NAMALWA (cell line): ENCODE measurements at places on chromosomes 7 and 10.
A peak's percentile ranks its signal among the peaks of the same experiment; 100 is the strongest.

GRCh38 chr7:106313966-106314365 lies 29.2 kb upstream of the NAMPT start:
- peak; percentile 29 for DNase-seq

DNA sequence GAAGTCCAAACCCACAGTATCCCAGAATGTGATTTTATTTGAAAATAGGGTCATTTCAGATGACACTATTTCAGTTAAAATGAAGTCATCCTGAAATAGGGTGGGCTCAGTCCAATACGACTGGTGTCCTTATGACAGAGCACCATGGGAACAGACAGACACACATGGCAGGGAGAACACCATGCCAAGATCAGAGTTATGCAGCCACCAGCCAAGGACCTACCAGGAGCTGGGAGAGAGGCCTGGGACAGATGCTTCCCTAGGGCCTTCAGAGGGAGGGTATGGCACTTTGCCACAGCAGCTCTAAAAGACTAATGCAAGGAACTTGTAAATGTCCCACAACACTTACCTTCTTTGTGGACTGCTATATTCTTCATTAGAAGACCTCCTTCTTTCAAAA lies 226.5 kb downstream of the NEBL start:
- no peak for DNase-seq

- no peak for DNase-seq
Observed at GRCh38 chr10:76905251-76905650, 732.4 kb downstream of the KCNMA1 start.

DNA sequence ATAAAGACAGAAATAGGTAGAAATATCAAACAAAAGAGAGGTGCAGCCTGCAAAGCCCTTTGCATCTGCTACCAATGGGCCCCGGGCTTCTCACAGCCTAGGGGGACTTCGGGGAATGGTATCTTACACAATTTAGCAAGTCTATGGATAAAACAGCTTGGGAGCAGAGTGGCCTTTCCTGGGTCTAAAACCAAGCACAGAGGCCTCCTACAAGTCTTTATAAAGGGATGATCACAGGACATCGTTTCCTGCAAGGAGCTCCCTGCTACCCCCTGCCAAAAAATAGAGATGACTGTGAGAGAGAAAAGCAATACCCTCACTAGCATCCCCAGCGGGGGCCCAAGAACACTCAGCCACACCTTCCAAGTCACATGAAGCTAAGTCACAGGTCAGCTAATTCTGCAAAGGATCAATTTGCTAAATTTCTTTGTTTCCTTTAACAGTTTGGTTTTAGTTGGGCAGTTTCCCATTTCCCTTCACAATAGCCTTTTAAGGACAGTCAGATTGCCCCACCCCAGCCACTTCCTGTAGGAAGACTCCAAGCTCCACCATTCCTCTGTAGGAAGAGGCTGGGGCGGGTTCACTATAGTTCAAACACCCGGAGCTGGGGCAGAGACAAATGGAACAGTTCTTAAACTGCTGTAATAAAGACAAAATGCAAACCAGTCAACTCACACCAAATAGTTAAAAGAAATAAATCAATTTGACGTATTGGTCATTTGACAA lies 105.5 kb downstream of the SLIT1 start:
- no peak for DNase-seq

- no peak for DNase-seq
Observed at GRCh38 chr10:89465196-89465595, 50.8 kb downstream of the IFIT5 start.

DNA sequence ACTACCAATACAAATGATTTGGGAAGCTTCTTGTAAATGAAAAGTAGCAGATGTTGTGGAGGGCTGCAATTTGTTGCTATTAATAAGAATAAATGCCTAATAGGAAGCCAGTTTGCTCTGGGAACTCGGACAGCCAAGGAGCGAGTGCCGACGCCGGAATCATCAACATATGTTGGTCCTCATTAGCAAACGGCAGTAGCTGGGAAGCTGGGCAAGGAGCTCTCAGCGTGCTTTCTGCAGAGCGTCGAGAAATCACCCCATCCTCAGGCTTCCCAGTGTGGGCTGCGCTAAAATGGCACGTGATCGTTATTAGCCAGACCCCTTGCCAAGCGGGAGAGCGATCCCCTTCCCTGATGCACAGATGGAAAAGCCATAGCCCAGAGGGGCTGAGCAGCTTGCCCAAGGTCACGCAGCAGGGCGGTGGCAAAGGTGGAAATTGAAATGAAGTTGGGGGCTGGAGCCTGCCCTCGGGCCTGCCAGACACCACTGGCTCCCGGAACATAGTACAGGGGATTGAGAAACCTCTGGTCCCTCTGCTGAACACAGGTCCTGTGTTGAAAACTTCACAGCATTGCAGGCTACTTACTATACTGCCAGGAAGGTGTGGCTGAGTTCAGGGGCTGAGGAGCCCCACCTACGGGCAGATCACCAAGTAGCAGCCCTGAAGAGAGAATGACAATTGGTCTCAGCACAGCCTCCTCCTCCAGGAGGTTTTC lies 326.9 kb downstream of the PLXNA4 start:
- peak; percentile 17 for DNase-seq

DNA sequence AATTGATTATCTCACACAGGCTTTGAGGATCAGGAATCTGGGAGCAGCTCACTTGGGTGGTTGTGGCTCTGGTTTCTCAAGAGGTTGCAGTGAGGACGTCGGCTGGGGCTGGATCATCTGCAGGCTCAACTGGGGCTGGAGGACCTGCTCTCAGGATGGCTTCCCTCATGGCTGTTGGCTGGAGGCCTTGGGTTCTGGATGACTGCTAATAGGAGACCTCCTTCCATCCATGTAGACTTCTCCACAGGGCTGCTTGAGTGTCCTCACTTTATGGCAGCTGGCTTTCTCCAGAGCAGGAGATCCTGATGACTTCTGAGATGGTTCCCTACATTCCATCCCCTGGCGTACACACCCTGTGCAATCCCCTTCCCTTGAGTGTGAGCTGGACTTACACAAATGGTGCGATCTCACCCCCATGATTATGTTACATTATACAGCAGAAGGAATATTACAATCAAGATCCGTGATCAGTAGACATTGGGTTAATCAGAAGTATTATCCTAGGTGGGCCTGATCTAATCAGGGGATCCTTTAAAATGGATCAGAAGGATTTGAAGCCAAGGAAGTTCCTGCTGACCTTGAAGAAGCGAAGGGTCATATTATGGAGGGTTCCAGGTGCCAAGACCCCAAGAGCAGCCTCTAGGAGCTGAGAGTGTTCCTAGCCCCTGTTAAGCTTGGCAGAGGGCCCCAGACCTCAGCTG lies 122.2 kb downstream of the CXCL12 start:
- no peak for DNase-seq

GRCh38 chr10:36171953-36172940 lies 530.2 kb upstream of the FZD8 start:
- DNase-seq: no peak

GRCh38 chr7:36620166-36620708 lies 104.1 kb downstream of the AOAH start:
- no peak for DNase-seq

DNA sequence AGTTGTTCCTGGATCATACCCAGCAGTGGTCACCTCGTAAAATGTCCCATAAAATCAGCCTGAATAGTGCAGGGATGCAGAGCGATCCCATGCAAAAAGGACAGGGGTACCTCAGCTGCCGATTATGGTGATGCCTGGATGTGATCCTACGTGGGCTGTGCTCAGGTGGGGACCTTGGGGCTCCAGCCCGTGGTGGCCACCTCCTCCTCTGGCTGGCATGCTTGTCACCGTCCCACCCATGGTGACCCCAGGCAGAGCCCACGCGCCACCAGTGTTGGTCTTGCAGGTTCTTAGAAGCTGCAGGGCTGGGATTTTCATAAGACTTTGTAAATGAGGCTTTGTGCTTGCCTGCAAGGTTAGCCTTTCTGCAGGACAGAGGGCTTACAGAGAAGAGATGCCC lies 97.2 kb downstream of the GLRX3 start:
- DNase-seq: no peak

DNA sequence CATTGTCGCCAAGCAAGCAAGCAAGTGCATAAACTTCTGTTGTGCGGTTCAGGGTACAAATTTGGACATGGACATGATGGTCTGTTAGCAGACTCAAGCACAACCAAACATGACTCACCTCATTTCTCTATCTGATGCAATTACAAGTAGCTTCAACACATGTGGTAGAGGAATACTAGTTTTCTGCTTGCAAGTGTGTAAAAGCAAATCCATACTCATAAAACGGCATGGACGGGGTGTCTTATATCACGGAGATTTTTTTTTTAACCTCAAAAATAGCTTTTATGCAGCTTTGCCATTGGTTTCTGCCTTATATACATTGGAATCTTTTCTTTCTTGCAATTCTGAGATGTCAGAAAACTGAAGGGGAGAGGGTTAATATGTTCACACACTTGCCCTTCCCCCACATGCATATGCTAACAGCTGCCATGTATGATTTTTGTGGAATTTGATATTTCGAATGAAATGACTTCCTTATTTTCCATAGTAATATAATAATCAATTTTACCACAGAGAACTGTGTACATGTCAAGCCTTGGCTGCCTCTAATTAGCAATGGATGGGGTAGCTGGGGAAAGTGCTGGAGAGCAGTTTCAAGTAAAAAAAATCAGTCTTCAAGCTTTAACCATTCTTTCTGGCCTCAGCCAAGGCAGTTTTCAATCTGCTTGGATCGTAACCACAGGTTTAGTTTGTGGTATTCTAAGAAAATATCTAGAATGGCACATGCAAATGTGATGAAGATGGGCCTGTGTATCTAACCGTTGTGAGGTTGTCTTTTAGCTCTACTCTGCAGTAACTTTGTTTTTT lies 106.0 kb upstream of the PDCD4 start:
- no peak for DNase-seq

GRCh38 chr10:86068231-86069054 lies 298.2 kb downstream of the GRID1 start:
- no peak for DNase-seq

- no peak for DNase-seq
Observed at GRCh38 chr7:39758234-39758970, 135.0 kb downstream of the RALA start.

GRCh38 chr10:1308962-1309616 lies 252.9 kb downstream of the WDR37 start:
- no peak for DNase-seq
